ENCODE measurements at places on chromosomes 3 and 15. TPM values are rescaled to one million over a fixed set of nuclear protein-coding genes. Genes with fewer than 3 reads are reported as not detected.

The UROC1 gene
- not detected for total RNA-seq

The EHD4 gene
- 65.0 TPM for total RNA-seq

The SOX2 gene
- total RNA-seq, result not detected

The SUCLG2 gene
- 25.8 TPM for total RNA-seq

The UBA5 gene
- total RNA-seq, result 29.2 TPM

DNA sequence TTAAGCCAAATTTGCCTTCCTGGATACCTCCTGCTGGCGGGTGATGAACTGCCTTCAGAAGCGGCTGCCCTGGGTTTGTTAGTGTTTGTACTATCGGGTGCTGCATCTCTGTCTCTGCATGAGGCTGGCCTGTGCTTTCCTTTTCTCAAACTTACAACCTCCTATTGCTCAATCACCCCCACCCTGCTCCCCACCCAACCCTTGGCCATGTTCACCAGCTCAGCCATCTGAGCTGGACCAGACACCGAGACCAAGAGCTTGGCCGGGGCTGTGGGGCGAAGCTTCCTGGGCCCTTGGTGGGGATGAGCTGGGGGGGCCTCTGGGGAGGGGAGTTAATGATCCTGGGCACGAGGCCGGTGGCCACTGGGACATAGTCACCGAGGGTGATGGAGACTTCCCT is 16.8 kb upstream of the FBLN2 start:
- no peak for DNase-seq

- DNase-seq, result peak; percentile 6
These were observed 70.3 kb downstream of the SCN5A start for GRCh38 chr3:38579141-38579540.

DNA sequence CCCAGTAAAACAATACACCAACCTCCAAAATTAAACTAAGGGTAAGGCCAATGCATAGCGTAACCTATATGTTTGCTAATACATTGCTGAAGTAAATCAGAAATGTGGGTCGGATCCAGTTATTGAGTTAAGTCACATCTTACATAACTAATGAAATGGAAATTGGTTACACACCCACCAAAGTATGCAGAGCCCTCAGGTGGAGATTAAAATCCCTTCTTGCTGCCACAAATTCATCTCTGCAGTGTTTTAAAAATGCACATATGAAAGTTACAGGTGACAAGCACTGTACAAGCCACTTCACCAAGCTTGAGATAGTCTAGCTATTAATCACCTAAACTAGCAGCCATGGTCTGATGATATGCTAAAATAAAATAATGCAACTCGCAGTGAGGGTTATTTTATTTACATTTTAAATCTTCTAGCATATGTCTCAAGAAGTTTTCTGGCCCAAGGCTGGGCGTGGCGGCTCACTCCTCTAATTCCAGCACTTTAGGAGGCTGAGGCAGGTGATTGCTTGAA is 130.6 kb downstream of the AQP9 start:
- no peak for DNase-seq

- DNase-seq, result no peak
These were observed 49.7 kb downstream of the LRTM1 start for GRCh38 chr3:54878145-54878544.

Data from mammary epithelial cell (primary cell).